ENCODE measurements at places on chromosomes 1 and 21.

DNA sequence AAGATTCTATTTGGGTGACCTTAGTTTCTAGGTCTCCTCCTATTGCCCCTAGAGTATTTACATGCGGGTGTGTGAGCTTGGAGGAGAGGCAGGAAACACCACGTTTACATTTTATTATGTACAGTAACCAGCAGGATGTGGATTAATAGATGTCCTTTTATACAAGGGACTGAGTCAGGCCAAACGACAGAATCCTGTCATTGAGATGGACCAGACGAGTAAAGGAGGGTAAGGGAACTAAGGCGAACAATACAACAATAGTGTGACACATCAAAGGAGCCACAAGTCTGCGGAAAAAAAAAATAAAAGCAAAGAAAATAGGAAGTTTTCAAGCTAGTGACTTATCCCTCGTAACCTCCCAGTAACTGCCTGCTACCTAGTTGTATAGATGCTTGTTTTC is 151.1 kb downstream of the GABPA start:
- no peak for DNase-seq

DNA sequence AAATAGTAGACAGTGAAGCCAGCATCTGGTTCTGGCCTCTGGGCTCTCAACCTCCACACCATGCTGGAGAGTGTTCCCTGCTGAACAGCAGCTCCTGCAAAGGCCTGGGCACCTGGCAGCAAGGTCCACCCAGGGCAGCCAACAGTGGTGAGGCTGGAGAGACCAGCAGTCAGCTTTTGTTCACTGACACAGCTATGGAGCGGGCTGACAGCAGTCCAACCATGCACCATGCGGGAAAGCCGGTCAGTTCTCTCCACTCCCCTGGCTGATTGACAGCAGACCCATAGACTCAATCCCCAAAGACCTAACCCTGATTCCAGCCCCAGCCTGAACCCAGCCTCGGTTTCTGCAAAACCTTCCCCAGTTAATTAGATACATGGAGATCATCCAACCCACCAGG is 49.0 kb downstream of the KLHDC7A start:
- DNase-seq: no peak

DNA sequence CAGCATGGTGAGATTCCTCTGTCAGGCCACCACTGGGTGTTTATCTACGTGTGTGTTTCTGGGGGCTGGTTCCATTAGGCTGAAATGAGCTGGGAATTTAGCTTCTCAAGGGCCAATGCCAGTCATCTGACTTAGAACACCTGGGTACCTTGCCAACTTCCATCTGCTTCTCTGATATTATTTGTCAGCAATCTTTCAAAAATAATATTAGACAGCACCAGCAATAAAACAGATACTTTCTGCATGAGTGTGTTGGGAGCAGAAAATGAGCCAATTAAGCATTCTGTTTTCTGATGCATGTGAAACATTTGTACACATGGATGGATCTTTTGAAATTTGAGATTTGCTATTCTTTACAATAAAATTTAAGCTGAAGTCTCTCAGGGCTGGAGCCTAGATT is 124.1 kb downstream of the RYR2 start:
- DNase-seq: no peak

GRCh38 chr21:42532466-42533181 is 19.0 kb downstream of the SLC37A1 start:
- no peak for DNase-seq

GRCh38 chr21:36310016-36310415 is 10.0 kb upstream of the MORC3 start:
- peak; percentile 46 for DNase-seq

DNA sequence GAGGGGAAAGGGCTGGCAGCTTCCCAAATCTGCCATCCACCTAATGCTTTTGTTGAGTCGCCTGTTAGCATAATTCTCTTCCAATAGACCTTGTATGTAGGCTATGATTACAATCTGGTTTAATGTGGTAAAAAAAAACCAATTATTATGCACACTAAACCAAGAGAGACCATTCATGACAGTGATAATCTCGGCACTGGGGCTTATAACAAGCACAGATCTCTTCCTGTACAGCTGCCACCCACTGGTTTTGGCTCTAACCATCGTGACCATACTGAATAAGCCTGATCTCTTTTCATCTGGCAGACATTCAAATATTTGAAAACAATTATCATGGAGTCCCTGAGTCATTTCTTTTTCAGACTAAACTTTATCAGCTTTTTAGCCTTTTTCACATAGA is 12.0 kb upstream of the SYT14 start:
- DNase-seq: no peak

GRCh38 chr1:93769777-93770176 is 88.1 kb upstream of the BCAR3 start:
- DNase-seq: no peak

- no peak for DNase-seq
Measured at GRCh38 chr1:204357551-204358490, 1.9 kb downstream of the PLEKHA6 start.

DNA sequence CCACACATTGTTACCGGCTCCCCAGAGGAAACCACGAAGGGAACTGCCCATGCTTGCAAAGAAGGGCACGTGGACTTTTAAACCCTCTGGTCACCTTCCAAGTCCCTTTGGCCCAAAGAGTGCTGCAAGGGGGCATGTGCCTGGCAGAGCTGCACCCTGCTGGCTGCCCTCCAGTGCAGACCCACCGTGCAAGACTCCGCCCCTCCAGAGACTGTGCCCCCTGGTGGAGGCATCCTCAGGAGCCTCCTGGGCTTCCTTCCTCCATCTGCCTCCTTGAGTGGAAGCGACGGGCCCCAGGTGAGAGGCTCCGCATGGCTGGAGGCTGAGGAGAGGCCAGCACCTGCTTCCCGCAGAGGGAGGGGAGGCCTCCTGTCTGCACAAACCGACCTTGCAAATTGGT is 100.6 kb downstream of the CRYAA start:
- DNase-seq: peak; percentile 25

- no peak for DNase-seq
Measured at GRCh38 chr1:102852613-102853012, 255.7 kb downstream of the COL11A1 start.

- no peak for DNase-seq
Measured at GRCh38 chr1:54227891-54228310, 27.9 kb downstream of the MRPL37 start.

DNA sequence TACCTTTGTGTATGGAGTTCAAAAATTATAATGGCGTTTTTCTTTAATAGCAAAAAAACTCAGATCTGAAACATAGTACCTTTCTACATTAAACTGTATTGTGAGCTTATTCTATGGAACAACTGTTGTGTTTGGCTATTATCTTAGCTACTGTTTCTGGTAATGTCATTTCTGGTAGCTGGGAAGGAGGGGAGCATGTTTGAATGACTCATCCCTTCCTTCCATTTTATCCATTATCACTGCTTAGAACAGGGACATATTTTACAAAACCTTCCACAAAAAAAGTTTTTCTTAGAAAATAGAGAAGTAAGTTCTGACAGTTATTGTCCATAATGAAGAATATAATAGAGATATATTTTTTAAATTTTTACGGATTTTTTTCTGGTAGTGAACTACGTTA is 128.3 kb downstream of the NRDC start:
- no peak for DNase-seq

DNA sequence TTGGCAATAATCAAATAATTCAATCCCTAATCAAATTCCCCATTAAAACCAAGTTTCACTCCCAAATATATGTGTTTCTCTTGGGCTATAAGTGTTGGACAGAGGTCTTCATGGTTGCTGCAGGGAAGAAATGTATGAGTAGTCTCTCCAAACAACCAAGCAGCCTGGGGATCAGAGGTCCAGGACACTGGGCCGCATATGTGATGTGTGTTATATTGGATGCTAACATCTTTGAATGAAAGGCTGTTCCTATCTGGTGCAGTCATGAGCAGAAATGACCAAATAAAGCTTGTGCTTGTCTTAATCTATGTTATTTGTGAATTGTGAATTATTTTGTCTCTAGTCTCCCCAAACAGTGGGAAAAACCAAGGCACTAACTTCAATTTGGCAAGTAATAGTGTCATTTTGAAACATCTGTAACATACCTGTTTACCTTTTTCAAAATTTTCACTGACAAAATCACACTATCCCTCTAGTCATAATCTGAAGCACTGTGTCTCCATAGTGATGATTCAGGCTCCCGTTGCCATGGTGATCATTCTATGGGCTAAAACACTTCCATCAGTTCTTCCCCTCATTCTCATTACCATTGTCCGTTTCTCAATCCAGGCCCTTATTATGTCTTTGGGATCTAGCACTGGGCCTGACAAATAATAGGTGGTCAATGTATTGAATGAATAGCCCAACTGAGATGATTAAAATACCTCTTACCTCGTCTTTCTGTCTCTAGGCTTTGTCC is 12.5 kb upstream of the TADA1 start:
- no peak for DNase-seq

DNA sequence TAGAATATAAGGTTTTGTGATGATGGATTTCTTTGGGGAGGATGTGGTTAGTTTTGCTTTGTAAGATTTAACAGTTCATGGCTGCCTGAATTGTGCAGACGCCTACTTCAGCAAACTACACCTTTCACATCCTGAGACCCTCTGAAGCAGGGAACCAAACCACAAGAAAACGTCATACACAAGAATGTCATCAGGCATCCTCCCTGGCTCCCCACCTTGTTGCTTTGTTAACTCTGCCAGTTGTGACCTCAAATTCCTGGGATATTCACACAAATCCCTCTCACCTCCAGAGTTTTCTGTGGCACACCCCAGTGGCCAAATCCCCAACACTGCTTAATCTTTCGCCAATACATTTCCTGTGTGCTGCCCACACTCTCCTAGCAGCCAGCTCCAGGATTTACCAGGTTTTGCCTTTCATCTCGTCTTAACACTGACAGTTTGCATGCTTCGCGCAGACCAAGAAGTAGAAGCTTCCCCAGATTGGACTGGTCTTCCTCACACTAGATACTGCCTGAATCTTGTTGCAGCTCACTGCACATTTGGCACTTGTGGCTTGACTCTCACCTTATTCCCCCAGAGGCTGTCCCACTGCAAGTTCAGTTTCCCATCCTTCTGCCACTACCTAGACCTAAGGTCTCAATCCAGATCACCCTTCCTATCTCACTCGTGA is 51.1 kb upstream of the CTTNBP2NL start:
- no peak for DNase-seq

- no peak for DNase-seq
Measured at GRCh38 chr1:152516082-152516481, 1.8 kb downstream of the CRCT1 start.

GRCh38 chr1:115976062-115976920 is at the start of gene SLC22A15:
Gene SLC22A15 (plus strand): TSS chr1:115976513. CDS start chr1:115976628, 115 bp downstream.
- peak; percentile 30 for DNase-seq

GRCh38 chr1:230857077-230857476 is 11.2 kb downstream of the C1orf198 start:
- DNase-seq: no peak

GRCh38 chr1:36301220-36301619 is 4.9 kb upstream of the SH3D21 start:
- no peak for DNase-seq

- DNase-seq: no peak
Measured at GRCh38 chr1:229253151-229253974, 17.5 kb upstream of the RAB4A start.

GRCh38 chr21:42214921-42215320 is 4.0 kb upstream of the ABCG1 start:
- no peak for DNase-seq

DNA sequence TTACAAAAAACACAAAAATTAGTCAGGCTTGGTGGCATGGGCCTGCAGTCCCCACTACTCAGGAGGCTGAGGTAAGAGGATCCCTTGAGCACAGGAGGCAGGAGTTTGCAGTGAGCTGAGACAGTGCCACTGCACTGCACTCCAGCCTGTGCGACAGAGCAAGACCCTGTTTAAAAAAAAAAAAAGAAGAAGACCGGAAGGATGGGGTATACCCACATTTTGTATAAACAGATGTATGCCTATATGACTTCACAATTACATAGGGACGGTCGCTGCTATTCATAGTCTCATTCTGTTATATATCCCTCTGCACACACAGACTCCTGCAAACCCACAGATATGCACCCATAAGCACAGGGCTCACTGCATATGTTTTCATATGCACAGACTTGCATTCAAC is 12.7 kb downstream of the LCK start:
- no peak for DNase-seq

DNA sequence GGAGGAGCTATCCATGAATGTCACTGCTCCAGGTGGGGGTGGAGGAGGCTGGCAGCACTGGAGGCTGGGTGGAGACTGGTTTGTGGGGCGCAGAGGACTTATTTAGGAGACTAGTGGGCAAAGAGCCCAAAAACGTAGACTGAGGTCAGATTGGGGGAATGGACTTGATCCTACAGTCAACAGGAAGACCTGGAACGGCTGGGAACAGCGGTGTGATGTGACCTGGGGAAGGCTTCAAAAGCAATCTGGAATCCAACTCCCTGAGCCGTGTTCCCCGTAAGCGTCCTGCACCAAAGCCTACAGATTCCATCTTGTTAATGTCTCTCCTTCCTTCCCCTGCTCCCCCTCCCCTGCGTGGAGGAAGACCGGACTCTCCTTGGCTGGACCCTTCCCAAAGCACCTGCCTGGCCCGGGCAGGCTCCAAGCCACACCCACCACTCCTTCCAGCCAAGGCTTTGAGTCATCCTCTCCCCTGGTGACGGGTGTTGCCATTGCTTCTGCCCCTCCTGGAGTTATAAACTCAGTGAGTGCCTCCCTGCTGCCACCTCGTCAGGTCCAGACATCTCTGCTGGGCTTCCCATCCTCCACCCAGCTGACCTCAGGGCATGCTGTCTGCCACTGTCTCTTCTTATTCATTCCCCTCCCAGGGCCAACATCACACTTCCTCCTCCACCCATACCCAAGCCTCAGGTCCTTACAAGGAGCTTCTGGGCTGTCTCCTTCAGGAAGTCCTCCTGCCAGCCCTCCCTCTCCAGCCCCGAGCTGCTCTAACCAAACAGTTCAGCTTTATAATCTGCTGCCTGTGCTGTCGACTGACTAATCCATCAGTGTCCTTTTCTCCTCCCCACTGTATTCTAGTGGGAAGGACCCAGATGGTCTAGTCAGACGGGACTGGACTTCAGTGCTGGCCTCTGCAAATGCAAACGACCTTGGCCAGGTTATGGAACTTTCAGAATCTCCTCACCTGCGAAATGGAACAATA is 1.6 kb upstream of the CLSTN1 start:
- DNase-seq: peak; percentile 21

DNA sequence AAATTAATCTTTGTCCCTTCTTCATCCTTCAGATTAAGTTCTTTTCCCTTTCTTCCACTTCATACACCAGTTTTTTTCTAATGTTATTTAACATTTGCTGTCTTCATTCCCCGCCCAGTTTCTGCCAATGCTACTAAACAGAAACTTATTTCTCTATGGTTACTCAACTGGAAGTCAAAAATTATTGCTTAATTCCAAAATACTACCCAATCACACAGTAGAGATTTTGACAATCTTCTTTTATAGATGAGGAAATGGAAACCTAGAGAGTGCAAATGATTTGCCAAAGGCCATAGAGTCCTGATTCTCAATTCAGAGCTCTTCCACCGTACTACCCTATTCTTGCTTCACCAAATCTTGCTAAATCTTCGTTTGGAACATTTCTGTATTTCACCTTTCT is 58.1 kb upstream of the SH3GLB1 start:
- no peak for DNase-seq

- DNase-seq: no peak
Measured at GRCh38 chr1:154847891-154848290, 22.2 kb downstream of the KCNN3 start.

- no peak for DNase-seq
Measured at GRCh38 chr1:228978484-228979324, 243.4 kb downstream of the RHOU start.

Measured in stimulated activated CD8-positive, alpha-beta memory T cell treated with anti-CD3 and anti-CD28 coated beads, Interleukin-15, amount 100 ng/mL, for 48 hours (primary cell).